Right hindlimb (tissue), 1 donor: ENCODE measurements at places on chromosomes 5 and 9.

- DNase-seq, result no peak
Measured at GRCh38 chr5:146745931-146746577, 132.5 kb downstream of the PPP2R2B start.

GRCh38 chr5:139181835-139182452, 16.2 kb downstream of the SIL1 start:
- no peak for DNase-seq

DNA sequence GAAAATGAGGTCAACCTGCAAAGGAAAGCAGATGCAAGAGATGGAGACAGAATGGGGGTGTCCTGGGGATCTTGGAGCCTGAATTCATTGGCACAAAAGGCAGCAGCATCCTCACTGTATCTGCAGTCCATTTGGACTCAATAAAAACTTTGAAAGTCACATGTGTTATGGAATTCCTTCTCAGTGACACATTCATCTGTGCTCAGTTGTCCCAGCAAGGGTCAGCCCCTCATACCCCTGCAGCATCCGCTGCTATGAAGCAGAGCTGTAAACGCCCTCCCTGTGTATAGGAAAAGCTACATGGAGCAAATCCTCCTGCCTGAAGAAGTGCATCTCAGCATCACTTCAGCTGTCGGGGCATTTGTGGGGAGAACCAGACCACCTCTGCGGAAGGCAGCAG, 14.5 kb upstream of the RARS1 start:
- no peak for DNase-seq

DNA sequence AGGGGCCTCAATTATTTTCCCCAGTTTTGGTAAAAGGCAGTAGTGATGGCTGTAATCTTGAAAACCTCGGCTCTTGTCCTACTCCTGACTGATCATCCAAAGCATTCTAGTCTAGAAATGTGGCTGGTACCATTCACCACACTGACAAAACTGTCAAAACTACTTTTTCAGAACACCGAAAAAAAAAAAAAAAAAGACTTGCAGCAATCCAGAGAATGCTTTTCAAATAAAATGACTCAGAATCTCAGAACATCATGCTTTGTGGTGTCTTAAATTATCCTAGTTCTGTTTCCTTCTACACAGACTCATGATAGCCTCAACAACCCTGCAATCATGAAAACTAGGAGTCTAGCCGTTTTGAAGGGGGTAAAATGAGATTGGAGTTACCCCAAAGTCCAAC, 13.4 kb downstream of the SLC28A3 start:
- no peak for DNase-seq

DNA sequence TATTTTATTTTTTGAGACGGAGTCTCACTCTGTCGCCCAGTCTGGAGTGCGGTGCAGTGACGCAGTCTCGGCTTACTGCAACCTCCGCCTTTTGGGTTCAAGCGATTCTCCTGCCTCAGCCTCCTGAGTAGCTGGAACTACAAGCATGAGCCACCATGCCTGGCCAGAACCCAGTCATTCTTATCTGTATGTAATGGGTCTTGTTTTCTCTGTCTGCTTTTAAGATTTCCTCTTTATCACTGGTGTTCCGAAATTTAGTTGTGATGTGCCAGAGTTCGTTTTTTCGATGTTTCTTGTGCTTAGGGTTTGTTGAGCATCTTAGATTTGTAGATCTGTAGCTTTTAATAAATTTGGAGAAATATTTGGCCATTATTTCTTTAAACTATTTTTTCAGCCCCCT, 19.2 kb downstream of the SLC25A25 start:
- DNase-seq, result no peak

GRCh38 chr5:39270225-39270848, 51.0 kb upstream of the FYB1 start:
- DNase-seq, result no peak

- DNase-seq, result no peak
Measured at GRCh38 chr5:107373549-107374263, 297.0 kb downstream of the EFNA5 start.

DNA sequence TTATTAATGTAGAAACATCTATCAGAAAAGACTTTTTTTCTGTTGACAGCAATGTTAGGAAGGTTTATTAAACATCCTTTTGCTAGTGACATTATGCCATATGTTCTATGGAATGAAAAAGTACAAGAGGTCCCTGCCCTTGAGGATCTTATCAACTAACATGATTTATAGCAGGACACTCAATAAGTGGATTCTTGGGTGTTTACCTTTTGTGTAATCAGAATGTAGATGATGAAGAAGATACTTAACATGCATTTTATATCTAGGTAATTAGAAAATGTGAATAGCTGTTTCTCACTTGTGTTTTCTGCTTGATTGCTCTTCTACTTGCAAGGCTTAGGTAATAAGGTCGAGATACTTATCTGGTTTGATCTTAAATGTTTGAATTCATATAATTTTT, 4.9 kb downstream of the HMGCR start:
- DNase-seq, result no peak

GRCh38 chr5:10578869-10579268, 15.0 kb downstream of the ANKRD33B start:
- no peak for DNase-seq

GRCh38 chr5:174120401-174121005, 75.0 kb downstream of the NSG2 start:
- DNase-seq, result peak; percentile 32

DNA sequence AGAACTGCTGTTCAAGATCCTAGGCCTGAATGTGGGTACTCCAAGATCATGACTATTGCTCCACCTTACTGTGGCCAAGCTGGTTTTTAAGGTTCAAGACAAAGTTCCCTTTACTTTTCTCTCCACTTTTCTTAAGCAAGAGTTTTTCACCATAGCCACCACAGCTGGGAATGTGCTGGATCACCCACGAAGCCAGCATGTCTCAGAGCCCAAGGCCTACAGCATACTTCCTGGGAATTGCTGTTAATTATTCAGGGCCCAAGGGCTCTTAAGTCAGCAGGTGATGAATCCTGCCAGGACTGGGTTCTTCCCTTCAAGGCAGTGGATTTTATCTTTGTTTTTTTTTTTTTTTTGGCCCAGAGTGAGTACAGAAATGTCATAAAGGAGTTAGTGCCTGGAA, 149.4 kb upstream of the TUSC1 start:
- no peak for DNase-seq

- DNase-seq, result no peak
Measured at GRCh38 chr5:17213938-17214337, 3.5 kb upstream of the BASP1 start.

- no peak for DNase-seq
Measured at GRCh38 chr5:41973887-41974286, 48.8 kb downstream of the FBXO4 start.

DNA sequence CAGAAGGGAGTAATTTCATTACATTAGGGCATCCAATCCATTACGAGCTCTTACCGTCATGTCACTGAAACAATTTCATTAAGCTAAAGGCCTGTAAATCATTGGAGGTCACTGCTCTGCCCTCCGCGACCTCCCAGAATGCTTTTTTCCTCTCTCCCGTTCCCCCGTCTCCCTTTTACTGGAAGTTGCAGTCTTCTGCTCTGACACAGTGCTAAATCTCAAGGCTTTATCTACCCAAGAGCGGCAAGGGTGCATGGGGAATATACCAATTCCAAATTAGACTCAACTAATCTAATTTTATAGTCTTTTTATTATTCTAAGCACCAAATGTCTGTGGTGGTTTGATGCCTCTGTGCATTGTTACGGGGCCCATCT, 265.7 kb upstream of the PANK3 start:
- no peak for DNase-seq

DNA sequence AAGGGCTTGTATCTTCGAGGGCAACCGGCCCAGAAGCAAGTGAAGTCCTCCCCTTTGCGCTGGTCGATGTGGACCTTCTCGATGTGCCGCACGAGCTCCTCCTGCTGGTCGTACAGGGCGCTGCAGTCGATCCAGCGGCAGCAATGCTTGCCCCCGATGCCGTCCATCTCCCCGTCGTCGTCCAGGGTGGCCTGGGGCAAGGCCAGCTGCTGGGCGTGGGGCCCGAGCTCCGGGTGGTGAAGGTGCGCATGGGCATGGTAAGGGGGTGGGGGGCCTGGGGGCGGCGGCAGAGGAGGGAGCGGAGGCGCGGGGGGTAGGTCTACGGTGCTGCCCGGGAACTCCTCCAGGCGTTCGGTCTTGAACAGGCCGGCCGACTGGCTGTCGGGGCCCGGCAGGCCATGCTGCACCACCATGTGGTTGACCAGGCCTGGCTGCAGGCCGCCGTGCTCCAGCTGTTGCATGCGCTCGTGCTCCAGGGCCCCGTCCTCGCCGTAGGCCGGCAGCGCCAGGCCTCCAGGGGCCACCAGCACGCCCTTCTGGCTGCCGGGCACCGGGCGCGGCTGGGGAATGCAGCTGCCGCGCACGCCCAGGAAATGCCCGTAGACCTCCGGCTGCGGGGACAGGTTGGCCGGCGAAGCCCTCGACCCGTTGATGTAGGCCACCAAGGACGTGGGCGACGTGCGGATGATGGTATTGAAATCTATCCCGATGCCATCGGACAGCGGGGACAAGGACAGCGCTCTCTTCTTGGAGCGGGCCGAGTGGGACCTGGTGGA, 181.8 kb downstream of the GLIS3 start:
- DNase-seq, result no peak

DNA sequence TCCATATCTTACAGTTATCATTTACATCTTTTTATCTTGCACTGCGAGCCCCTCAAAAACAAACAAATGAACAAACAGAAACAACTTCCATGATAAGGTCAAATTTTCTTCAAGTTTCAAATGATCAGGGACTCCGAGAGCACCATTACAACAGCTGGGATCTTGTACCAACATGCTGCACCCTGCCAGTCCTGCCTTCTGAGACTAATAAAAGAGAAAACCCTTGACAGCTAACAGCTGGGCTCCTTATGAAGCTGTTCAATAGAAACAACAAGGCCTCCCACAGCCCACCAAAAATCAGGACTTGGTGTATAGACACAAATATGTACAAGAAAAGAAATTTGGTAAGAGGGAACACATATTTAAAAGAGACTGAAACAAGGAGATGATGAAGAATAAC, 985.3 kb upstream of the DMAC1 start:
- no peak for DNase-seq

GRCh38 chr5:179306191-179307012, 38.9 kb downstream of the ADAMTS2 start:
- DNase-seq, result peak; percentile 14

GRCh38 chr9:107707428-107707837, 217.9 kb upstream of the KLF4 start:
- DNase-seq, result no peak

- DNase-seq, result peak; percentile 41
Measured at GRCh38 chr5:171415115-171415730, 4.2 kb upstream of the FGF18 start.
